ENCODE measurements at places on chromosomes 1 and 21.

- DNase-seq: no peak
Measured at GRCh38 chr21:42461185-42461520, 34.9 kb downstream of the RSPH1 start.

DNA sequence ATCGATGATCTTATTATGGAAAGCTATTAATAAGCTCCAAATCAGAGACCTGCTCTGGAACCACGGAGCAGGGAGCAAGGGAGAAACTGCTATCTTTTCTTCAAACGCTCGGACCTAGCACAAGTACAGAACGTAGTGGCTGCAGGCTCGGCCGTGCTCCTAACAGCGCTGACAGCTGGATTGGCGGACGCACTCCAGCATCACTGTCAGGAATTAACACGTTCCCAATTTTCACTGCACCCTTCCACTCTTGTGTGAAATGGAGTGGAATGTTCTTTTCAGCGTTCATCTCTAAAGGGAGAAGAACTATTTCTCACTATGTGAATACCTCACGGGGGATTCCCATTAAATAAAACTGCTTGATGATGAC is 106.9 kb downstream of the ZNF281 start:
- no peak for DNase-seq

- no peak for DNase-seq
Measured at GRCh38 chr1:88655685-88656299, 28.3 kb upstream of the PKN2 start.

DNA sequence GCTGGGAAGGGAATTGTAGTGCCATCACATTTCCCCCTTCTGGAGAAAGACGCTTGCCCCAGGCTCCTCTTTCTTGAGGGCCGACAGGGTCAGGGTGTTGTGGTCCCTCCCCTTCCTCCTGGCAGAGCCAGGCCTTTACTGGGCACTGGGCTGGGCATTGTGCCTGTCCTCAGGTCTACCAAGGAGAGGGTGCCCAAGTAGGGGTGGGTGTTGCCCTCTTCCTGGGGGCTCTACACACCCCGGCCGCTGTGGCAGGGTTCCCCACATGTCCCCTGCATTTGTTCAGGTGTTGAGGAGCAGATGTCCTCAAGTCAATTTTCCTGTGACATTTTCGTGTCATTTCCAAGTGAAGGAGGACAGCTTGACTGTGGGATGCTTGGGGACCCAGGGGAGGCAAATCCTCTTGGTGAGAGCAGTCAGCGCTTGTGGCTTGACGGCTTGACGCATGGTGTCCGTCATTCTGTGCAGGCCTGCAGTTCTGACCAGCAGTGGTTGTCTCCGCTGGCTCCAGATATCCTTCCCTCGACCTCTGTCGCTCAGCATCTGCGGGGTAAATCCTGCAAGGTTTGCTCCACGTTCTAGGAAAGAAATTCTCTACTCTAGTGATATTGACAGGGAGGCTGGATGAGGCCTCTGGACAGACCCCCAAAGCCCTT is 181.9 kb upstream of the VAMP3 start:
- no peak for DNase-seq

DNA sequence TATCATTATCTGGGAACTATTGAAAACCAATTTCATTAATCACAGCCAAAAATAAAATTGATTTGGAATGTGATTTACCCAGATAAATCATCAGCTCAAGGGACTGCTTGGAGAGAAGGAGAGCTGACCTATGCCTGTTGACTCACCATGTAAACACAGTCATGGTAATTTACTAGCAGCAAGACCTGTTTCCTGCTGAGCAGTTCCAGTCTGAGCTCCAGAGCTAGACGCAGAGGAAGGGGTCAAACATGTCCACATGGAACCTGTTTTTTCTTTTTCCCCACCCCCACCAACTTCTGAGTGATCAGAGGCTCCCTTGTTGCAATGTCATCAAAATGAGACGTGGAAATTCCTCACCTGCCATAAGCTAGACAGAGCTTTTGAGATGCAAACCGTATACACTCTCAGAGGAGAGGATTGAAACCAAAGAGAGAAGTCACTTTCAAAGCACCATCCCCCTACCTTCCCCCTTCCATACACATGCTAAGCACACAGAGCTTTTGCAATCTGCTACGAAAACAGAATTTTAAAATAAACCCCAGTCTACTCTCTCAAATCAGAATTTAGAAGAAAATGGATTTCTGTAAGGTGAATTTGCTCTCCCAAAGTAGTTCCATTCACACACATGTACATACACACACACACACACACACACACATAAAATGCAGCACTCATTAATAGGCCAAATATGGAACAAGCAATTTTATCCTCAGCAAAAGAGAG is 55.9 kb upstream of the PTGFRN start:
- DNase-seq: no peak

- DNase-seq: no peak
Measured at GRCh38 chr1:246725191-246725590, 982 bp downstream of the SCCPDH start.

- DNase-seq: no peak
Measured at GRCh38 chr1:81428998-81429397, 371.7 kb upstream of the ADGRL2 start.

DNA sequence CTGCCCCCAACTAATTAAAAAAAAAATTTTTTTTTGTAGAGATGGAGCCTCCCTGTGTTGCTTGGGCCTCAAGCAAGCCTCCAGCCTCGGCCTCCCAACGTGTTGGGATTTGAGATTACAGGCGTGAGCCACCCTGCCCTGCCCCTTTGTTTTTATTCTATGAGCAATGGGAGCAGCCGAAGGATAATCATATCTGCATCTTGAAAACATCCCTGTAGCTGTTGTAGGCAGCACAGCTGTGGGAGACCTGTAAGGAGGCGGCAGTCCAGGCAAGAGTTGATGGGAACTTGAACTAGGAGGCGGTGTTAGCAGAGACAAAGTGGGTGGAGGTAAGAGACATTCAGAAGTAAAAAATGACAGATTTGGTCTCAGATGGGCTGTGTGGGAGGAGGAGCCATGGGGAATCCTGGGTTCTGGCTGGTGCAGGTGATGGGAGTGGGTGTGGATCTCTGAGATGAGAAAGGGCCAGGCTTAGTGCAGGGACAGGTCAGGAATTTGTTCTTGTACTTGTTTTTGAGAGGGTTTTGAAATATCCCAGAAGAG is 31.3 kb downstream of the STUM start:
- DNase-seq: no peak

DNA sequence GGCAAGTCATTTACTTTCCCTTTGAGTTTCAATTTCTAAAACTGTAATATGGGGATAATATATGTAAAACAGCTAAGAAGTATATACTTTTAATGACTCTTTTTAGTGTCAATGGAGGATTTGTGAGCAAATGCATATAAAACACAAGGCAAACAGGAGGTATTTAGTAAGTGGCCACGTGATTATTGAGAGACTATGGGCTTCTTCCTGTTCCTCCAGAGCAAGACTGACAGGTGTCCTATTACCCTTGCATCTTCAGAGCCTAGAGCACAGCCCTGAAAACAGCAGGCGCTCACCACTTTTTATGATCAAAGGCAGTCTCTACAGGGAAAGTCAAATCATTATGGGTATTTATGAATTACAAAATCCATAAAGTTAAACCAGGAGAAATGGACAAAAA is 941 bp upstream of the ROR1 start:
- no peak for DNase-seq

GRCh38 chr21:43979654-43980053 is 32.5 kb upstream of the TRAPPC10 start:
- DNase-seq: no peak
